ENCODE measurements at places on chromosomes 11 and 22.

GRCh38 chr22:50048061-50048765, 9.9 kb downstream of the TTLL8 start:
- no peak for DNase-seq

DNA sequence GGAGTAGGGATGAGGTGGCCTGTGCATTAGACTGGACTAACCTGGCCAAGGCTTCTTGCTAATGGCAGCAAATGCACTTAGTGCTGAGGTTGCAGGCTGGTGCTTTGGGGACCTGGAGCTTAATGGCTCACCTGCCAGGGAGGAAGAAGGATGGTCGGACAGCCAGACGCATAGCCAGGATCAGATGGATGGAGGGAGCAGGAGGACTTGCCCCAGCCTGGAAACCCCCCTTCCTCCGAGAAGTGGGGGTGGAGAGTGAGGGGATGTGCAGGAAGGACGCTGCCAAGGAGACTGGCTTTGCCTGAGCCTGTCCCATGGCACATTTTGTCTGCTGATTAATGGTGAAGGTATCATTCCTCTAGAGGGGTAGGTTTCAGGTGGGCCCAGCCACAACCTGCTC, 17.9 kb downstream of the IGLL1 start:
- DNase-seq, result no peak

- DNase-seq, result no peak
Observed at GRCh38 chr11:27875831-27876775, 175.8 kb upstream of the BDNF start.

DNA sequence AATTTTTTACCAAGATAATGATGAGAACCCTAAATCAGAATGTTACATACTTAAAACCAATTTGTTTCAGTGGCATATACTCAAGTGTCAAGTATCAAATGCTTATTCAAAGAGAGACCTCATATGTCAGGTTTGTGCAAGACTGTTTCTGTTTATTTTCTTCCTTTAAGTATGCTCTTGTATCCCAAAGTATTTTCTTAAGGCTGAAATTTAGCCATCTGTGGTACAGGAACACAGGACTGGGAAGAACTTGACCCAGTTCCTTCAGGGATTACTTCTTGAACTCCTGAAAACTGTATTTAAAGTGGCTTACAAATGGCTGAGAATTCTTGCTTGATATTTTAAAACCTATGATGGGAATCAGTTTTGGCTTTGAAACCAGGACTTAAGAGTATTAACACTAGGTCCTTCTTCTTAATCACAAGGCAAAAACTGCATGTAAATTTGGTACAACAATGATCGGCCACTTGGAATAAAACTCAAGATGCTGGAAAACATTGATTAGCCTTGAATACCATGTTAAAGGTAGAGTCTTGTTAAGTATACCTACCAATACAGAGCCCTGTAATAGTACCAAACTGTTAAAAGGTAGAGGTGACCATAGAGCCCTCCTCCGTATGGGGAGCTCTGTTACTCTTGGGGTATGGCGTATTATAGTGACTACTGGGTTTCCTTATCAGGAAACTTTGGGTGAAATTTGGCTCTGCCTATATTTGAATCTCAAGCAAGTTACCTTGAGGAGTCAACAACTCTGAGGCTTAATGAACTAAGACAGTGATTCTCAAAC, 95.9 kb downstream of the BLID start:
- DNase-seq, result peak; percentile 21

DNA sequence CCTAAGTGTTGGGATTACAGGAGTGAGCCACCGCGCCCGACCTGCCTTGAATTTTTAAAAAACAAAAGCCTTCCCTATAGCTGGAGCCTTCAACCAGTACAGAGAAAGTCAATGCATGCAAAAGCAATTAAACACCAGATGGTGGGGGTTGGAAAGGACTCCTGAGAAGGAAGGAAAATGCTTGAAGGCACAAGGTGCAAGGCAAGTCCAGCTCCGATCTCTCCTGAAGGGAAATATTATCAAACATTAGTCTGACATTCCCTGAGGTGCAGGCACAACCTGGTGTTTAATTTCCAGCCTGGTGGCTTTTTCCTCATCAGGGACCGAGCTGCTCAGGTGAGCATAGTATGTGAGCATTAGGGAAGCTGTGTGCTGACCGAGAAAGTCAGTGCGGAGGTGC, 12.9 kb upstream of the RAPSN start:
- DNase-seq, result no peak

DNA sequence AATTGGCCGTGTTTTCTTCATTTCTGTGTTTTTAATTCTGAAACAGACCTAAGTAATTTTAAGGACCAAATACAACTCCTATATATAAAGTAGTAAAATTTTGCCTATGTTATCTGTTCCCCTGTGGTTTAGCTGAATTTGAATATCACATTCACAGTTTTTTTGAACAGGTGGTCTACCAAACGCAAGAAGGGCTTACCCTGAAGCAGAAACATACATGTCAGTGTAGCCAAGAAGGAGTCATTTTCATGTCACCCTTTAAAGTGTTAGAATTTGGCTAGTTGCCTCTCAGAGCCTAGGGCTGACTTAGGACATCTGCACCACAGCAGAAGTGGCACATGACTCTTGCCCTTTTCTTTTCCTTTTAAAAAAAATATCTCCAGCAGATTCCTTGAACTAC, 34.3 kb downstream of the MYBPC3 start:
- DNase-seq, result no peak

DNA sequence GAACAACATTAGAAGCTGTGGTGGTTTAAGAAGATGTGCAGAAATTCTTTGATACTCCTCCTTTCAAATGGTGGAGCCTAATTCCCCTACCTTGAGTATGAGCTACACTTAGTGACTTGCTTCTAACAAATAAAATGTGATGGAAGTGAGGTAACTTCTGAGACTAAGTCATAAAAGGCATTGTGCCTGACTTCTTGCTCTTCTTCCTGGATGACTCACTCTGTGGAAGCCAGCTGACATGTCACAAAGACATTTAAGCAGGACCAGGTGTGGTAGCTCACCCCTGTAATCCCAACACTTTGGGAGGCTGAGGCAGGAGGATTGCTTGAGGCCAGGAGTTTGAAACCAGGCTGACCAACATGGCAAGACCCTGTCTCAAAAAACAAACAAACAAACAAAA, 3.9 kb upstream of the PLA2G3 start:
- no peak for DNase-seq

DNA sequence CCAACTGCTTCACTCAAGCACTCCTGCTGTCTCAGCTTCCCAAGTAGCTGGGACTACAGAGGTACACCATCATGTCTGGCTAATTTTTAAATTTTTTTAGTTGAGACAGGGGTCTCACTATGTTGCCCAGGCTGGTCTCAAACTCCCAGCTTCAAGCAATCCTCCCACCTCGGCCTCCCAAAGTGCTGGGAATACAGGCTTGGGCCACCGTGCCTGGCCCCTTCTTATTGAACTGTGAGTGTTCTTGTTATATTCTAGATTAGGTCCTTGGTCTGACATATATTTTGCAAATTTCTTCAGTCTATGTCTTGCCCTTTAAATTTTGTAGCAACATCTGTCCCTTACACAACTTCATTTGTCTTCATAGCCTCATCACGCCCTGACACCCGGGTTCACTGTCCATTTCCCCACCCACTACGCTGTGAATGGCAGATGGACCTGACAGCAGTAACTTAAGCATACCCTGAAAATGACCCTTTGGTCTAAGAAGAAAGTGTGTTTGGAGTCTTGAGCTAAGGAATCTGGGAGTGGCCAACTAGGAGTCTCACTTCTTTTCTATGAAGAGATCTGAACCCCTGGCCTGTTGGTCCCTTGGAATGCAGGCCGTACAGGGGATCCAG, 4.2 kb upstream of the FAM118A start:
- DNase-seq, result no peak

DNA sequence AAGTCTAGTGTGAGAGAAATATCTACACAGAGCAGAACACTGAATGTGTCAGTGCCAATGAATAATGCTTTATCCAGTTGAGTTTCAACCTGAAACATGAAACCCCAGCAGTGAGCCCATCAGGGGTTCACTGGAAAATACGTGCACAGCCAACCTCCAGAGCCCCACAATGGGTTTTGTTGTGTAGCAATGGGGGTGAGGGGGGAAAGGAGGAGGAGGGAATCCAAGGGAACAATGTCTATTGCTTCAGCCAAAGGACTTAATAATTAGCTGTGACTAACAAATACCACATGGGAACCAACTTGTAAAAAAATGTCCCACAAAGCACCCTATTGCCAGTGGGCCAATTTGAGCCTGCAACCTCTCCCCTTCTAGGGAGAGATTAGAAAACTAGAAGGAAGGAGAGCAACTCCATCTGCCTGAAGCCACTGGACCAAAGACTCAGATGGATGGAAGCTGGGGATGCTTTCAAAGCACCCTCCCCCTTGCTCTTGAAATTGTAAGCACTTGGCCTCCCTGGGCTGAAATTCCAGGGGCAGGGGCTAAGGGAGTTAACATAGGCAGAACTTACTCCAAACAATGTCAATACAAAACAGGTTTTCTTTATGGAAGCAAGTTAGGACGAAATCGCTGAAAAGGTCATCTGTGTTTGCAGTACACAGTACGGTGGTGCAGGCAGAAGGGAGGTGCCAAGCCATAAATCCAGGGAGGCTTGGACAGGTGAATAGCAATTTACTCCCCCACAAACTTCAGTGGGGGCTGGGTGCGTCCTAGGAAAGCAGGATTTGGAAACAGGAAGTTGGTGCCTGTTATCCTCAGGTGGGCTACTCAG, 99.8 kb downstream of the ARL14EP start:
- DNase-seq, result no peak

DNA sequence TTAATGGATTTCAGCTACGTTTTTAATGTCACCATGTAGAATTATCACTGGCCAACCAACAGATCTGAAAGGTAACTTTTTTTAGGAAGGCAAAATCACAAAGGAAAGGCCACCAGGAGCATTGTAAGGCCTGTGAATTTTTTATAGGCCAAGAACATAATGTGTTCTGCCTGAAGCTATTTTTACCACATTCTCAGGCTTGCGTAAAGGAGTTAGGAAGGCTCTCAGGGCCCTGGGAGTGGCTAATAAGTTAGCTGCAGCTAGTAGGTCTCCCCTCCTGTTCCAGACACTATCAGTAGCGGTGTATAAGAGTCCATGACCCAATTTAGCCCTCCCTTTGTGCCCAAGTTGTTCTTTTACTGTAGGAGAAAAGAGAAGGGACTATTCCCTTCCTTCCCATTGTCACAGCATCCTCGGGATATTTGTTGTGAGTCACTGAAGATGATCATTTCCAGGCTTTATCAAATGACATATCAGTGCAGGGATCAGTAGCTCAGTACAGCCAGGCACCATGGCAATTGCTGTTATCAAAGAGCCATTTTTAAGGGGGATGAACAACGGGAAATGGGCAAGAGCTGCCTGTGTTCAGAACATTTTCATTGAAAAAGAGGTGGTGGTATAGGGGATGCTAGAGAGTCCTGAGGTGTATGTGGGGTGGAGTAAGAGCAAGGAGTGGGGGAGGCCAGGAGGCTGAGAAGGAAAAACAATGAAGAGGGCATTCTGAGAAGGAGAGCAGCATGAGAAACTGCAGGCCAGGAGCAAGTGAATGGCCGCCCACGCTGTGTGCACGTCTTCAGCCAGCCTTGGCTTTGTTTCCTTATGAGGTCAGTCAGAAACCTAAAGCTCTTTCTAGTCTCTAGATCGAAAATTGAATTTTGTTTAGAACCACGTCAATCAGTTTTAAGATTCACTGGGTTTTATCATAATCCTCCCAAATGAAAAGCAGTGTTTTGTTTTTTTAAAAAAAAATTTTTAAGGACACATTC, 940.3 kb downstream of the NTM start:
- no peak for DNase-seq

DNA sequence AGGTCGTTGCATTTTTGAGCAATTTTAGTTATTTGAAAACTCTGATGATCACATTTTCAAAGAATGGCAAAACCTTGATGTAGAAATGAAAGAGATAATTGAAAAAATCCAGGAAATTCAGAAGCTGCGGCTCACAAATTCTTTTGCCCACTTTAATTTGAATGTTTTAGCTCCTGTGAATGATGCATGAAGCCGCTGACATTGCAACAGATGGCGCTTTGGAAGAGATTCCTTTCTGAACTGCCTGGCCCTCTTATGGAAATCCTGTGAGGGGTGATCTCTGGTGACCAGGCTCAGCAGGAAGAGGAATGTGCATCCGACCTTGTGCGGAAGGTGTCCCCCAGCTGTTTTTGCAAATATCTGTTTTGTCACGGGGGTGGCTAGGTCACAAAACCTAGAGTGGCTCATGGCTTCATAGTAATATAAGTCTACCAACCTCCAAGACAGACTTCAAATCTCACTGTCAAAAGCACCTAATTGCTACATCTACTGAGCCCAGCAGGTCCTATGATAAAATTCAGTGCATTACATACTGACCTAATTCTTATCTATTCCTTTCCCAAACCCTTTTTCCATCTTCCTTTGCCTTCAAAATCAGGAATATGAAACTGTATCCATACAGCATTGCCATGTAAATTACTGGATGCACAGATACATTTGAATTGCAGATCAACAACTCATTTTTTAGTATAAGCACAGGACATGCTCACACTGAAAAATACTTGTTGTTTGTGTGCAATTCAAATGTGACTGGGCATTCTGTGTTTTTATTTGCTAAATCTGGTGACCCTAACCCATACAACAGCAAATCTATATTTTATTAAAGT, 412.7 kb downstream of the ETS1 start:
- no peak for DNase-seq

DNA sequence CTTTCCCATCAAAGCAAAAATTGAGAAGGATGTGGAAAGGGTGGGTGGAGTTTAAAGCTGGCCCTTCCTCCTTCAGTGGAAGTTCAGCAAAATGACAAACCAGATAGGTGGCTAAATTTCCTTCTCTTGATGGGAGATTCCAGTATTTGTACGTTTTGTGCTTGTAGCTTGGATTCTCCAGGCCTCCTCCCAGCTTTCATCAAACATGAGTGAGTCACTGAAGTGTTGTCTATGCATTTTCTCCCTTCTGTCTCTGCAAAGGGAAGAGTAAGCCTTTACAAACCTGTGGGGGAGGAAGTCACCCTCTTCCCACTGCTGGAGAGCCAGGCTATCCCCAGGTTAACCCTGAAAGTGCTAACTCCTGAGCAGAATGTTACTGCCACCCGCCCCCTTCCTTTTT, 6.4 kb downstream of the MARK2 start:
- DNase-seq, result no peak
